Activated CD4-positive, alpha-beta T cell treated with anti-CD3 and anti-CD28 coated beads for 4 hours (primary cell): ENCODE measurements at places on chromosomes 5 and 9.

DNA sequence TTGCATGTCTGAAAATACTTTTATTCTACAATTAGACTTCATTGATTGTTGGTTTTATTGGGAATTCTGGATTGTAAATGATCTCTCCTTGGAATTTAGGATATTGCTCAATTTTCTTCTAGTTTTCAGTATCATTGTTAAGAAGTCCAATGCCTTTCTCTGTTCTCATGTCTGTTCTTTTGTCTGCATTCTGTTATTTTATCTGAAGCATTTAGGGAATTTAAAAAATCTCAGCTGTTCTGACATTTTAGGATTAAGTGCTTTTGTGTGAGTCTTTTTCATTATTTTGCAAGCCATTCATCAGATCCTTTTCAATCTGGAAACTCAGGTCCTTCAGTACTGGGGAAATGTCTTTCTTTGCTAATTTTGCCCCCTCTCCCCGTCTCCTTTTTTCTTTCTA, 4.4 kb upstream of the FER start:
- DNase-seq: no peak

GRCh38 chr9:11323457-11323856, 710.7 kb upstream of the PTPRD start:
- no peak for DNase-seq

DNA sequence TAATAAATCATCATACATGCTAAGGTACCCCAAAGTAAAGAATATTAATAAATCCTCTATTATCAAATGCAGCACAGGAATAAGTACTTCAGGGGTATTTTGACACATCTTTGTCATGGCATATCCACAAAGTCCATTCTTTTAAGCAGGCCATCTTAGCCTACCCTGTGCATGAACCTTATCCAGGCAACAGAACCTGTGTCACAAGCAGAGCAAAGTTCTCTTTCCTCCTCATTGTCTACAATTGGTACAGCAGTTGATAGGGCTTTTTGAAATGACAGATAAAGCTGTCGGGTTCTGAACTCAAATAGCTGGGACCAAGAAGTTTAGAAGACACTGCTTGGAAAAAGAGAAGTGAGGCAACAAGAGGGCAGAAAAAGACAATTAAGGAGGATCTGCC, 30.8 kb upstream of the PURA start:
- DNase-seq: no peak

DNA sequence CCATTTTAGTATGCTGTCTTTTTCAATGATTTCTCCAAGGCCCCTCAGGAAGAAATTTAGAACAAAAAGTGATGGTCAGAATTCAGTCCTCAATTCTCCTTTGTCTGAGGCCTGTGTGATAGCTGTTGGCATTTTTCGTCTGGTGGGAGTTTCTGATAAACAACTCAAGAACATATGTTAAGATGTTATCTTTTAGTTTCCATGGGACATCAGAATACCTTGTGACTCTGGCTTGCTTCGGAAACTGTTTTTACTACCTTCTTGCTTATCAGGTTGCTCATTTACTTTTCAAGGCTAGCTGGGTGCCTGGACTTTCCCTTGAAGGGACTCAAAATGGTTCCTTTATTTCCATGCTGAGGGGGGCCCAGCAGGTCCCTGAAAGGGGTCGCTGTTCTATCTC, 97.2 kb downstream of the INVS start:
- no peak for DNase-seq

DNA sequence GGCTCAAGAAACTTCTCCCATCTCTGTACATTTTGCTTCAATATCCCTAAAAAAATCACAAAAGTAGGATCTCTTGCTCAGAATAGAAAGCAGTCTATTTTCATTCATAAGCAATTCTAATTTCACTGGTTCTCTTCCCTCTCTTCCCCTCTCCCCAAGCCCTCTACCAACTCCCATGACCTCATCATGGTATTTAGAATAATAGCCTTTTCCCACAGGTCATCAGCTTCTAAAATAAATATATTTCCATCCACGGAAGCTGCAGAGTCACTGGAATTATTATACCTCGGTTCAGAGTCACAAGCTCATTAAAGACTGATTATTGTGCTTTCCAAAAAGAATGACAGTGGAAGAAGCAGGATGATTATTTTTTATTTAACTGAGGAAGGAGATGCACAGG, 84.2 kb upstream of the ADRA1B start:
- no peak for DNase-seq

GRCh38 chr9:36903541-36904435, 130.3 kb downstream of the PAX5 start:
- DNase-seq: no peak

DNA sequence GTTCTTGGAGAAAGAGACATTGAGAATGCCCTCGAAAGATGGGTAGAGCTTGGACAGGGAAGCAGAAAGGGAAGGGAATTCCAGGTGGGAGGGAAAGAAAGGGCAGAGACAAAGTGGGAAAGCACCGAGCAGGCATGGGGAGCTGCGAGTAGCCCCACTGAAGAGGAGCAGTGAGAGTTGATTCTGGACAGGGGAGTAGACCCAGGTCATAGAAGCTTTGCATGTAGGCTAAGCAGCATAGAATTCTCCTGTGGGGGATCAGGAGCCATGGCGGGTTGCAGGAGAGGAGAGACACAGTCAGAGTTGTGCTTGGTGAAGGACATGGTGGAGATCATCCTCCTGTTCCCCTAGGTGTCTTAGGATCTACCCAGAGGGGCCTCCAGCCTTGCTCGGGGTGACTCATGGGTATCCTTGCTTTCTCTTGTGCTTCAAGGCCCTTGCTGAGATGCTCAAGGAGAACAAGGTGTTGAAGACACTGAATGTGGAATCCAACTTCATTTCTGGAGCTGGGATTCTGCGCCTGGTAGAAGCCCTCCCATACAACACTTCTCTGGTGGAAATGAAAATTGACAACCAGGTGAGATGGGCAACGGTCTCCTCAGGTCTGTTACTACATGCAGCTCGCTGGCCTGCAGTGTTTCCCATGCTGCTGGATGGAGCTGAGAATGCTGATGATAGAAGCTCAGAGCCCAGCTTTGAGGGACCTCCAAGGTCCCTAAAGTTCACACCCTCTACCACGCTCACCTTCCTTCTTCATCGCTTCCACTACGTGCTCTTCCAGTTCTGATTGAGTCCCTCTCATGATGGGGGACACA, 64.5 kb downstream of the TSTD2 start:
- DNase-seq: no peak

DNA sequence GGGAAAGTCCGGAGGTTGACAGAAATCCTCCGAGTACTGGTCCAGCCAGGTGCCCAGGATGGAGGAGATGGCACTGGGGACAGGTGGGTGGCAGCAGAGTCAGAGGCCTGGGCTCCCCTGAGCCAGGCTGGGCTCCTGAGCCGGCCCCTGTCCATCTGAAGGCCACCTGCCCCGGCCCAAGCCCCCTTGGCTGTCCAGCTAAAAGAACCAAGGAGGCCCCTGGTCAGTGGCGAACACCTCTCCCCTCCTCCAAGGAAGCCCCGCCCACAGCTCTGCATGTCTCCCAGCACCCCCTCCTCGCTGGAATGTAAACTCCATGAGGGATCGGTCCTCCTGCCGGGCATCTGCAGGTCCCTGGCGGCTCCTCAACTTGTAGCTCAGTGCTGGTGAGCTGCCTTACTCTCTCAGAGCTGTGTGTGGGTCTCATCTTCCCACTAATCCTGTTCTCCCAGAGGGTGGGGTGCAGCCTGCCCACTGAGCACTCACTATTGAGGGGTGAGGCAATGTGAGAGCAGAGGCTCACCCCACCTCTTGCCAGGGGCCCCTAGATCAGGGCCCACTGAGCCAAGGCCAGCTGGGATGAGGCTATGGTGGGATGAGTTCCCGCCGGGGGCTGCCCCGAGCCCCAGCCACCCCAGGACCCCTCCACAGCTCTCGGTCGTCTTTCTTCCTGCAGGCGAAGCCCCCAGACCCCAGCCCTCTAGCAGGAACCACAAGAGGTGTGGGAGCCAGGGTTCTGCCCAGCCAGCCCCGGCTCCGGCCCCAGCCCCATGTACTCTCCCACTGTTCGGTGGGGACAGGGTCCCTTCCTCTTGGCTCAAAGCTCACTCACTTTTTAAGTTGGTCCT, 12.0 kb downstream of the RALGDS start:
- no peak for DNase-seq

- no peak for DNase-seq
Observed at GRCh38 chr9:87517732-87518131, 20.1 kb downstream of the DAPK1 start.

DNA sequence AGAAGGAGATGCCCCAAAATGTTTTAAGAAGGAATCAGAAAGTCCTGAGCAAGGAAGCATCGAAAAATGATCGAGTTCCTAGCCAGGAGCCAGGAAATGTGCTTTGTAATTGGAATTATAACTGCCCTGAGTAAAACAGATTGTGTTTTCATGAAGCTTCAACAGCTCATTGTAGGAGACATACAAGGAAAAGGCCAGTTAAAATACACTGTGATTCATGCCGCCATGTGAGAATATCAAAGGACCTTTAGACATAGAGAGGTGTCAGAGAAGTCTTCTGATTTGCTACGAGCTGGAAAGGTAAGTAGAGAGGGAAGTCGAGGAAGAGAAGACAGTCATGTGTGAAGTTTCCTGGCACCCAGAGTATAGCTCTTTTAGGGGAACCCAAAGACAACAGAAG, 60.9 kb downstream of the NR3C1 start:
- DNase-seq: no peak

DNA sequence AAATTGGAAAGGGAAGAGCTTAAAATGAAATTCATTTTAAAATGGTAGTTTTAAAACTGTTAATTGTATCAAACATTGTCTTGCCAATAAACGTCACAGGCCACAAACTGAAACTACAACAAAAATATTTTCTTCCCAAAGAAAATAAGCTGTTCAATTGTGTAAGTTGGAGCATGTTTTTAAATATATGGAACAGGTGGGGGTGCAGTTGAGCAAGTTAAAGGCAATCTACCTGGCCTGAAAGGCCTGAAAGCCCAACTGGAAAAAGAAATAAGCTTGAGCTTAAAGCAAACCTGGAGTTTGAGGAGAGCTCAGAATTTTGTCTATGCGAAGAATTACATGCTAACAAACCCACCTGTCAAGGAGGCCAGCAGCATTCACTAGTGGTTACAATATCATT, 439.5 kb downstream of the ACTL7B start:
- DNase-seq: no peak

GRCh38 chr5:32276173-32276853, 36.4 kb downstream of the MTMR12 start:
- DNase-seq: no peak

DNA sequence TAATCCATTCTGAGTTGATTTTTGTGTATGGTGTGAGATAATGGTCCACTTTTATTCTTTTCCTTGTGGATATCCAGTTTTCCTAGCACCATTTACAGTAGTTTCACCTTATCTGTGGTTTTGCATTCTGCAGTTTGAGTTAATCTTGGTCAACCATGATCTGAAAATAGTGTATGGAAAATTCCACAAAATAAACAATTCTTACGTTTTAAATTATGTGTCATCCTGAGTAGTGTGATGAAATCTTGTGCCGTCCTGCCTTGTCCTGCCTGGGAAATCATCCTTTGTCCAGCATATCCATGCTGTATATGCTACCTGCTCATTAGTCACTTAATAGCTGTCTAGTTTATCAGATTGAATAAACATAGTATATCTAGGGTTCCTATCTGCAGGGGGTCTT, 42.1 kb downstream of the CDC42SE2 start:
- no peak for DNase-seq

DNA sequence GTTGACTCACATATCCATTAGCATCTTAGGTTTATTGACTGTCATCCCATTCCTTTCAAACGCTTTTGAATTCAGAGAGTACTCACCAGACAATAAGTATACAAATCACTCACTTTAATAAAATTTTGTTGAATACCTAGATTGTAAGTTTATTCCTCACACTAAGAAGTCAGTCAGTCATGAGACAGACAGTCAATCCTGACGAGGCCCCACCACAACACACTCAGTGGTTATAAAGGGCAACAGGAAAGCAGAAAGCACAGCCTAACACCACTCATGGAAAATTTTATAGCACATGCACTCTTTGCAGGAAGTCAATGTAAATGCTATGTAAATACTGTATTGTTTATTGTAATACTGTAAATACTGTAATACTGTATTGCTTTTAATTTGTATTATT, 176.3 kb upstream of the PTGER4 start:
- peak; percentile 35 for DNase-seq

GRCh38 chr5:41955432-41956024, 30.4 kb downstream of the FBXO4 start:
- DNase-seq: no peak

GRCh38 chr5:118937393-118938061, 50.8 kb downstream of the DTWD2 start:
- DNase-seq: no peak

DNA sequence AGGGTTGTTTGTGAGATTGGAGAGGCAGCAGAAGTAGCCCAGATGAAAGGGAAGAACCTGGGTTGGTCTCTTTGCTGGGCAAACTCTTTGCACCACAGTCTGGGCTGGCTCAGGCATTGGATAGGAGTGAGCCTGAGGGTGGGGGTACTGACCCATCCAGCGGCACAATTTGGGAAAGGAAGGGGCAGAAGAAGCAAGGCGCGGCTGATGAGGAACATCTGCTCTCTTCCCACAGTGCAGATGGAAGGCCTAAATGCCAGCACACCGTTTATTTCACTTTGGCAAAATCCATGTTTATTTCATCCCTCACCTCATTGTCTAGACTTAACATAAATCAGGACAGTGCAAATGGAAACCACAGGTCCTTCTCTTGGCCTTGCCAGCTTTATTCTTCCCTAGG, 32.3 kb downstream of the PALM2AKAP2 start:
- no peak for DNase-seq

- no peak for DNase-seq
Observed at GRCh38 chr5:78576376-78576775, 72.2 kb downstream of the LHFPL2 start.

DNA sequence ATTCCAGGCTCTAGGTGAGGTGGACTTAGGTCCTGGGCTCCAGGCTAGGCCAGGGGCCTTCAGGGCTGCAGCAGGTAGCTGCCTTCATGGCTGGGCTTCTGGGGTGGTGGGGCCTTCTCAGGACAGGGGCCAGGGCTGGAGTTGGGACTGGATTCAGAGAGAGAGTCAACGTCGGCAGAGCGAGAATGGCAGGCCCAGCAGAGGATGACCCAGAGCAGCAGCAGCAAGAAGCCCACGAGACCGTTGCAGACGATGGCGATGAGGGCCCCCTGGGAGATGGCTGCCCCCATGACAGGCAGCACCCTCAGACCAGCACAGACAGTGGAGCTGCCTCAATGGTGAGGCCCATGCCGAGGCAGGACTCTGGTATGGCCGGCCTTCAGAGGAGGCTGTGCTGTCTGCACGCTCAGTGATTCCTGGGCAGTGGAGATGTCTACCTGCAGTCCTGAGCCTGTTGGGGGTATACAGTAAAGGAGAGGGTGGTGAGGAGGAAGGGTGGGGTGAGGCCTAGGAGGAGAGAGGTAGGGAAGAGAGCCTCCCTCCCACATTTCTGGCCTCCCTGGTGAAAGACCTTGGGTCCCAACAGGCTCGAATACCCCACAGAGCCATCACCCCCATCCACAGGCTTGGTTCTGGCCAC, 1.3 kb downstream of the ENHO start:
- DNase-seq: no peak

DNA sequence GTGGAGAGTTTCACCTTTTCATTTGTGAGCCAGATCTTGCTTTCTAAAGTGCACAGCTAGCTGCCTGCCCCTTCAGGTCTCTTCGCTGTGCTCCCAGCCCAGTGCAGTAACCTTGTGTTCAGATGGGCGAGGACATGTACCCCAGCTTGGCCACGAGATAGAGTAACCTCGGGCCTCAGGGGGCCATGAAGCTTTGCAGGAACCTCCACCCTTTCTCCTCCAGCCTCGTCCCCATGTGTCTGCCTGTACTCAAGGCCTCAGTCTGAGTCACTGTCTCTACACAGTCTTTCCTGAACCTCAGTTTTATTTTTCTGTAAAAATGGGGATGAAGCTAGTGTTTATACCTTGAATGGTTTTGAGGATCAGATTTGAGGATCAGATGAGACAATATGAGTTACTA, 37.9 kb downstream of the ERGIC1 start:
- DNase-seq: no peak

GRCh38 chr5:150945947-150946346, 41.2 kb upstream of the ZNF300 start:
- DNase-seq: no peak
